Pulmonary artery endothelial cell (primary cell): ENCODE measurements at places on chromosomes 7 and 10.

GRCh38 chr7:36985316-36985715 is 261.0 kb upstream of the AOAH start:
- DNase-seq, result no peak

GRCh38 chr10:28850784-28851183 is 173.5 kb downstream of the BAMBI start:
- no peak for DNase-seq

DNA sequence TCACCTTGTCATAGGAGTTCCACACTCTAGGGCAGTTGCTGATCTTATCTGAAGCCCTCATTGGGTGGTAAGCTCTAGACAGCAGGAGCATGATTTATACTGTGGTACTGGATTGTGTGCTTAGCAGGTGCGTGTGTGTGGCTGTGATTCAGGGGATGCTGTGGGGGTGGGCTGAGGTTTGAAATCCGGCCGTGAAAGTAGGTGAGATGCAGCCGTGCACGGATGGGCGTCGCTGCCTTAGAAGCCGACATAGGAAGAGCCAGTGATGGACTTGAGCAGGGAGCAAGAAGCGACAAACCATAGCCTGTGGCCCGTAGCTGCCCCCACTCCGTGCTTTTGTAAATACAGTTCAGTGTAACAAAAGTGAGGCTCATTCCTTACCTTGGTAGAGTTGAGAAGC is 38.2 kb downstream of the PROSER2 start:
- DNase-seq, result no peak

- DNase-seq, result no peak
Observed at GRCh38 chr10:131203456-131204357, 107.8 kb downstream of the TCERG1L start.

DNA sequence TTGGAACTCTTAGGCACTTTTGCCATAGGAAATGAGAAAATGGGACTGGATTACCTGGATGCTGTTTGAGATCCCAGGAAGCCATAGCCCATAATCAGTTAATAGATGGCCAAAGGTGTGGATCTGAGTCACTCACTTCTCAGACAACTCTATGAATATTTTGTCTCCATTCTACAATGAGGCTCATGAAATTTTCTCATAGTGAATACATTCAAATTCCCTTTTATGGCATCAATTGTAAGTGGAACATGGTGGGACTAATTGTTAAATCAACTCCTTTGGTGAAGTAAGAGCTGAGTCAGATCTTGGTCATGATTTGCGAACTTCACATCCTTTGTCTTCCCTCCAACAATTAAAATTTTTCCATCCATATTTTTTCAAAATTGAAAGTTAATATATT is 222.1 kb downstream of the ARL4A start:
- DNase-seq, result no peak

- DNase-seq, result no peak
Observed at GRCh38 chr10:122643931-122644534, 55.6 kb downstream of the C10orf120 start.

DNA sequence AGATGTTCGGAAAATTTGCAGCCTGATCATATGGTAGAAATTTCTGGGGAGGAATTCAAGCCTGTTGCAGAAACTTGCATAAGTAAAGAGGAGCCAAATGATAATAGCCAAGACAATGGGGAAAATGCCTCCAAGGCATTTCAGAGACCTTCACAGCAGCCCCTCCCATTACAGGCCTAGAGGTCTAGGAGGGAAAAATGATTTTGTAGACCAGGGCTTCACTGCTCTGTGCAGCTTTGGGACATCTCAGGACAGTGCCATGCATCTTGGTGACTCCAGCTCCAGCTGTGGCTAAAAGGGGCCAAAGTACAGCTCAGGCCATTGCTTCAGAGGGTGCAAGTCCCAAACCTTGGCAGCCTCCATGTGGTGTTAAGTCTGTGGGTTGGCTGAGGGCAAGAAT is 50.6 kb upstream of the CYP2C18 start:
- no peak for DNase-seq

DNA sequence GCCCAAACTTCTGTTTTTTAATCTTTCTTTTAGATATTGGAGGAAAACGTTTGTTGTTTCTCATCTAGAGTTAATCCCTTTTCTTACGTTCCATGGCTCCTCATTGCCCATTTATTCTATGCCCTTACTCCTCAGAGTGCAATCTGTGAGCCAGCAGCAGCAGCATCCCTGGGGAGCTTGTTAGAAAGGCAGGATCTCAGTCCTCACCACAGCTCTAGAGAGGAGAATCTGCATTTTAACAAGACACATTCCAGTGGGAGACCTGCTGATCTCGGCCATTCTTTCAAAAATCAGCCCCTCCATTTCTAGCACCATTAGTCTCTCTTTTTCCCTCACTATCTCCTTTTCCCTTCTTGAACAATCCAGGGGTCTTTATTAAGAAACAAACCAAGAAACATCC is 84.4 kb upstream of the NOBOX start:
- no peak for DNase-seq

GRCh38 chr7:111690364-111691111 is 128.2 kb upstream of the IMMP2L start:
- no peak for DNase-seq

DNA sequence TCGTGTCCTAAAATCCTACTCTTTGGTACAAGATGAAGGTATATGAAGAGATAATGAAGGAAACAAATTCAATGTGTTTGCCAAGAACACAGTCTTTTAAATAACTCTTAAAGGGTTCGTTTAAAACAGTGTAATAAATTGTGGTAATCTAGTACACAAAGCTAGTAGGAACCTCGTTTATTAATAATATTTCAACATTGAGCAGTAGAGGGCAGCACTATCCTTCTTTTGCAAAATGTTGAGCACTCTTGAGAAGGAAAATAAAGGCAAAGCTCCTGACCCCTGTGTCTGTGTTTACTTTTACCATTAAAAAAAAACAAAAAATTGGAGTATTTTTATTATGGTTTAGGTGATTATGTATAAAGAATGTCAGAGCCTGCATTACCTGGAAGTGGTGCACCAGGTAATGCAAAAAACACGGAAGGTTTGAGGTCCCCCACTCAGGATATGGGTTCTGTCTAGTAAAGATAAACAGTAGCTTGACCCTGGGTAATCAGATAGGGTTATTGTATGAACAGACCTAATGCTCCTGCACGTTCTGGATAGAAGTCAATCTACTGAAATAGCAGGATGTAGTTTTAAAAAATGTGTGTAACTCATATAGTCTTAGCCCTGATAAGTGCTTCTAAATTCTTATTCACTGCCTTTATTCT is 5.7 kb upstream of the GOT1 start:
- peak; percentile 19 for DNase-seq

GRCh38 chr10:34029455-34029854 is 695.0 kb upstream of the NRP1 start:
- DNase-seq, result no peak

- no peak for DNase-seq
Observed at GRCh38 chr7:12434012-12434642, 30.5 kb upstream of the VWDE start.

GRCh38 chr10:116146372-116147140 is 126.5 kb downstream of the GFRA1 start:
- DNase-seq, result no peak

DNA sequence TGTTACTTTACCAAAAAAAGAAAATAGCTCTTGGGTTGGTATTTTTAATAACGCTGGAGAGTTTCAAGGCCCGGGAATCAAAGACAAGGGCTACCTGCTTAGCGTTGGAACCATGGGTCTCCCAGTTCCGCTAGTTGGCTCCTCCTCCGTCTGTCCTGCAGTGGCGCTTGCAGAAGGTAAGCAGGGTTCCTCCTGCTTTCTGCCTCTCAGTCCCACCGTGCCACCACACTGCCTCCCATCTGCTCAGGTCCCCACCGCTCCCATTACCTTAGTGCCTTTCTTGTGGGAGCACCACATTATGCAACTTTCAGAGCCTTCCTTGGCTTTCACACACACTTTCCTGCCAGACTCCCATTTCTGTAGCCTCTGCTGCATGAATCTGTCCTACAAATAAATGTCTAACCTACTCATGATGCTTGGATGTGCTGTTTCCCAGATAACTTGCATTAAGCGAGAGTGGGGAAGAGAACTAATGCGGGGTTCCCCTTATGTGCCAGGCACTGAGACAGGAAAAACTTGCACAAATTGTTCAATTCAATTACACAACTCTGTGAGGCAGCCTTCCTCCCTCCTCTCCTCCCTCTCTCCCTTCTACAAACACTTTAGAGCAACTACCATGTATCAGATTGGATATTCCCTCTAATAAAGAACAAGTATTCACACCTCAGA is 124.5 kb downstream of the AOAH start:
- DNase-seq, result no peak

GRCh38 chr7:137328373-137329120 is 15.0 kb downstream of the PTN start:
- no peak for DNase-seq

GRCh38 chr7:73606801-73607691 is 17.3 kb downstream of the MLXIPL start:
- no peak for DNase-seq

DNA sequence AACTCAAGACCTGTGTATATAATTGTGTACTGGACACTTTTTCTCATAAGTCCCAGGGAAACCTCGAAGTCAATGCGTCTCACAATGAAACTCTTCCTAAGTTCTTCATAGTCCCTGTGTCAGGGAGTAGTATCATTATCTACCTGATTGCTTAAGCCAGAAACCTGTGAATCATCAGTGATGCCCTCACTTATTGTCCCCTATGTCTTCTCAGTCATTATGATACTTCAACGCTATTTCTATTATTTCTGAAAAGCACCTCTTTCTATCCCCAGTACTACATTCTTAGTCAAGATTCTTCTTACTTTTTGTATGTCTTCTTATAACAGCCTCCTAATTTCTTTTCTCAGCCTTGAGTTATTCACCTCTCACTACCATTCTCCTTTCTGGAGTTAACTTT is 94.3 kb downstream of the OTUD1 start:
- no peak for DNase-seq

GRCh38 chr10:108147346-108147745 is 982.8 kb upstream of the SORCS1 start:
- no peak for DNase-seq

- DNase-seq, result no peak
Observed at GRCh38 chr10:46291817-46292572, 5.2 kb downstream of the ANTXRL start.

- no peak for DNase-seq
Observed at GRCh38 chr10:45585131-45585530, 87.4 kb downstream of the ZFAND4 start.

DNA sequence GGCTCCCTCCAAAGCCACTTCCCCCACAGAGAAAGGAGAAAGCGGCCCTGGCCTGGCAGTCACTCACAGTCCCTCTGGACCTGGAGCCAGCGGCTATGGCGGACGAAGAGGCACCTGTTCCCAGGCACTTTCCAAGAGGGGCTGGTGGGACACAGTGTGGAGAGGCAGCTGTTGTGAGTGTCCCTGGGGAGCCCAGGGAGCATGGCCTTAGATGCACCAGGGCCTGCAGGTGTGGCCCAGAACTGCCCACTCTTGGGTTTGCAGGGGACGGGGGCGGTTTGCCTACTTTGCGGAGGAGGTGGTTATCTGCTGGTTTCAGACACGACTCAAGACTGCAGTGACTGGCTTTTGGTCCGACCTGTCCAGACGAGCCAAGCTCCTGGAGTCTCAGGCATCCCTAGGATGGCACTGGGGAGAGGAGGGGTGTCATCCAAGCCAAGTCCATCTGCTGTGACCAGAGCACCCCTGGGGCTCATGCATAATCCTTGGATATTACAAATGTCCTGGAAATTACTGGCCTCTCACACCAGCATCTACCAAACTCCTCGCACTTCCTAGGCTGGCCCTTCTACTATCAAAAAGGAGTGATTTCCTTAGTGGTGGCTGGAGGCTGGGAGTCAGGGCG is 18.4 kb downstream of the CTBP2 start:
- DNase-seq, result no peak

- DNase-seq, result no peak
Observed at GRCh38 chr7:80665526-80665925, 27.1 kb downstream of the CD36 start.

DNA sequence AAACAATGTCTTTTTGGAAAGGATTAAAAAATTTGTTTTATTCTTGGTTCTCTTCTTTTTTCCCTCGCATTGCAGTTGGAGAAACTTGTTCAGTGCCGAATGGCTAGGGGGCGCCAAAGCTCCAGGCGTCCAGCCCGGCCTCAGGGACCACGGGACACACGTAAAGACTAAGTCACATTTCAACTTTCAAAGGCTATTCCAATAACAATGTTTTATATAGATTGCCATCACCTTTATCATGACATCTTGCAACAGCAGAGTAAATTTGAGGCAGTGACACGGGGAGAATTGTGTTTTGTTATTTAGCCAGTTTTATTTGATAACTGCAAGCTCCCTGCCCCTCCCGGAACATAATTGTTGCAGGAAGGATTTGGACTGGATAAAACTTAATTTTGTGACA is 2.2 kb upstream of the IGFBP3 start:
- DNase-seq, result no peak

DNA sequence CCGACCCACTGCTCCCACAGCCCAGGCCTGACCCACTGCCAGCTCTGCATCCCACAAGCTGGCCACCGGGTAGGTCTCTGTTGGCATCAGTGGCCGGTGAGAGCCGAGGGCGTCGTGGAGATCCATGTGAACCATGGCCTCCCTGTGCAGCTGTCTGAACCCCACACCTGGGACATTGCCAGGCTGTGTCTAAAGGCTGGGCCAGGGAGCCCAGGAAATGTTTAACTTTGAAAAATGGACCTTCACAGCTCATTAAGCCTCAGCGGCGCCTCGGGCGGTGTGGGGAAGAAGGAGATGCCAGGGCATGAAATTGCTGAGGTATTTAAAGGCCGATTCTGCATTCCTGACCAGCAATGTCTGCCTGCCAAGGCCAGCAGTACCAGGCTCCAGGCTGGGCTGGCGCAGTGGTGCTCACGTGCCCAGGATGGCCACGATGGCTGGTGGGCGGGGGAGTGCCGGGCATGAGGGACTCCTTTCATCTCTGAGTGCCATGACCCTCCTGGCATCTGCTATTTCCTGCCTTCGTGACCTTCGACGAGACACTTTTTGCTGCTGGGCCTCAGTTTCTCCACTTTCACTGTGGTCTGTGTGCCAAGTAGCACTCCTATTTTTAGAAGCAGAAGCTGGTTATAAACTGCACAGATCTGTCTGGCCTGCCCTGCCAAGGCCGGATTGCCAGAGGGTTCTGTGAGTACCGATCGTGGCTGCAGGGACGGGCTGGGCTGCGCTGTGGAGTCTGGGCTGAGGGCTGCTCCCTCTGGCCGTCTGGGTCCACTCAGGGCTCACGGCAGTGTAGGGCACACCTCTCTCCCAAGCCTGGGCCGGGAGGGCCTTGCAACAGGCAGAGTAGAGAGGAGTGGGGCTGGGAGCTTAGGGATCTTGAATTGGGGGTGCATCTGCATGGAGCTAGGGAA is 21.8 kb downstream of the ELFN1 start:
- no peak for DNase-seq
